ENCODE measurements at places on chromosomes 2 and 18. TPM values are rescaled to one million over a fixed set of nuclear protein-coding genes. Genes with fewer than 3 reads are reported as not detected.

- no peak for DNase-seq
Measured at GRCh38 chr2:215764441-215765048, 248.8 kb downstream of the MREG start.

GRCh38 chr2:86014493-86014892 is 91.2 kb downstream of the POLR1A start:
- no peak for DNase-seq

Gene NAT8
- 23.9 TPM for polyA plus RNA-seq

DNA sequence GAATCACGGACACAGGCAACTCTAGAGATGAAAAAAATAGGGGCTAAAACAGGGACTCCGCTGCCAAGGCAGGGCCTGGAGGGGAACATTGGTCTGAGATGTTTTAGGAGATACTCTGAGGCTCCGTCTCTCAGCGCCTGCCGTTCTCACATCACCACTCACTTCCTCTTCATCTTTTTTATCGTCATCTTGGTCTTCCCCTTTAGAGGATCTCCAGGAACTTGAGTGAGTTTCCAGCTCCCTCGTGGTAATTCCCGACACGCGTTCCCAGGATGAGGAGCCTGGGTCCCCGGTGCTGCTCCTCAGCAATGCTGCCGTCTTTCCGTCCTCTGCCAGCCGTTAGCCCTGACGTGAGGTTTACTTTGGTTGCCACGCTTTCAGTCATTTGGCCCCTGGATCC is 16.1 kb downstream of the MLPH start:
- DNase-seq: no peak

Gene KIF1A
- 7.1 TPM for polyA plus RNA-seq
